ENCODE measurements at places on chromosomes 5 and 9. TPM values are rescaled to one million over a fixed set of nuclear protein-coding genes. Genes with fewer than 3 reads are reported as not detected.
A peak's percentile ranks its signal among the peaks of the same experiment; 100 is the strongest.

DNA sequence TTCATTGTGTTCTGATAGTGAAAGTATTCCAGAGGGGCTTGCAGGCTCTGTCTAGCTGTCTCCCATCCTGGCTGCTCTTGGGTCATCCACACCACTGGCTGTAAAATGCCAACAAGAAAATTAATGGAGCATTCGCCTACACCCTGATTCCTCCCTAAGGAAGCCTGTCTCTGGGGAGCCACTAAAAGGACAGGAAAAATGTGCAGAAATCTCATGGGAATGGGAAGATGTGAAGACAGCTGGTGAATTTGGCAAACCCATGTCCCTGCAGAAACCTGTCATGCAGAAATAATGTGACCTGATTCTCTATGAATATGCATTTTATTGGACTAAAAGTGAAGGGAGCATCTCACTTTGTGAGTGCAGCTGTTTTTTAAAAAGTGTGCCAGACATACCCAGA is 265.6 kb downstream of the TUSC1 start:
- DNase-seq = no peak

The FOXI1 gene
- total RNA-seq = not detected

The MELK gene
- 121 TPM for total RNA-seq

DNA sequence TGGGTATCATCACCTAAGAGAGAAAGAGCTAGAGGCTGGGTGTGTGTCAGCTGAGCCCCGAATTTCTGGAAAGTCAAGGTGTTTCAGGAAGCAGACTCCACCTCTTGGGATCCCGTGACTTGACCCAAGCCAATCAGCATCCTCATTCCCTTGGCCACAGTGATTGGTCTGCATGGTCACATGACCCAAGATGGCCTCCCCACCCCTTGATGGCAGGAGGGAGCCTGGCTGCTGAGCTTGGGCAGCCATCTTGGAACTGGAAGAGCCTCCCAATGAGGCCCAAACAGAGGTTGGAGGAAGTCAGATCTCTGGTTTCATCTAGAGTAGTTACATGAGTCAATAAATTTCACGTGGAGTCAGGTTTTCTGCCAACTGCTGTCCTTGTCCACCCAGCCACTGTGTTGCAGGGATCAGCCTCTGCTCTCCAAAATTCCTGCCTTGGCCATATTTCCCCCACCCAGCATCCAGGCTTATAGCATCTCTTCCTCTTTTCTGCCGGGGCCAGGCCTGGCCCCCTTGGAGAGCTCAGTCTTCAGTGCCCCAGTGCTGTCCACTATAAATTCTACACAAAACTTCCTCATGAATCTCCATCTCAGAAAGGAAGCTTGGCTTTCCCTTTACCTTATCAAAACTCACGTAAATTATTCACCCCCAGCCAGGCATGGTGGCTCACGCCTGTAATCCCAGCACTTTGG is 17.2 kb upstream of the SUSD3 start:
- DNase-seq = no peak

GRCh38 chr9:18489861-18490260 is 15.9 kb downstream of the ADAMTSL1 start:
- peak; percentile 78 for DNase-seq

The GLRA1 gene
- not detected for total RNA-seq

GRCh38 chr9:114757395-114757794 is 48.4 kb downstream of the TNFSF15 start:
- no peak for DNase-seq

- no peak for DNase-seq
These were observed 14.5 kb downstream of the C9orf43 start for GRCh38 chr9:113425072-113425471.

- DNase-seq = peak; percentile 71
These were observed 176.9 kb upstream of the WWC1 start for GRCh38 chr5:168114444-168115017.

GRCh38 chr5:33072296-33072695 is 361.2 kb downstream of the NPR3 start:
- no peak for DNase-seq

GRCh38 chr9:4792054-4792571 is 631 bp upstream of the RCL1 start:
- no peak for DNase-seq

The PRSS3 gene
- 7.1 TPM for total RNA-seq

DNA sequence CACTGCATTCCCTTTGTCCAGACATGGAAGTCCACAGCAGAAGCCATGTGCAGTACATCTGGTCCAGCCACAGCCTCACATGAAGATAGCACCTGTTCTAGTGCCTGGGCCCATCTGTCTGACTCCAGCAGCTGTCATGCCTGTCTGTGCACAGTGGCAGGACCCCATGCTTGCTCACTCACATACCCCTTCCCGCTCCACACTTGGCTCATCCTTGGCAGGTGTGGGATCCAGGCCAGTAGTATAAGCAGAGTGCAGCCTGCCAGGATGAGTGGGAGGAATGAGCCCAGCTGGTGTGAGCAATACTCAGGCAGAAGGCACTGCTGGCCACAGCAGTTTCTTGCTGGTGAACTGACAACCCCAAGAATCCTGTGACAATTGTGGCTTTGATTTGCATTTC is 168.0 kb downstream of the PRDM9 start:
- DNase-seq = no peak

DNA sequence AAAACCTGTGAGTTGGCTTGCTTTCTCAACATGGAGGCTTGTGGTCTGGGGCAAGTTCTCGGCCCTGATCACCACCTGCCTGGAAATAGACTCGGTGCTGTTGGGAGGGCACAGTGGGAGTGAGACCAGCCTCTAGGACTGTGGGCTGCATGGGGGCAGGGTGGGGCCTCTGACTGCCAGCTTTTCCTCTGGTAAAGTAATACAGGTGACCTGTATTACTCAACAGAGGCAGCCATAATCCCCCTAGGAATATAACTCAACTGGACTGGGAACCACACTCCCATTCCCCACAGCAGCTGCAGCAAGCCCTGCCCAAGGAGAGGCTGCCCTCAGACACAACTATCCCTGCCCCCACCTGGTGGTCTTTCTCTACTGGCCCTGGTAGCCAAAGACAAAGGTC is 72.8 kb downstream of the C9orf153 start:
- DNase-seq = no peak

GRCh38 chr5:138588013-138588788 is 13.0 kb upstream of the HSPA9 start:
- DNase-seq = no peak

GRCh38 chr9:113857875-113858274 is 18.2 kb upstream of the ZNF618 start:
- peak; percentile 9 for DNase-seq

GRCh38 chr9:104795857-104796256 is 31.9 kb downstream of the NIPSNAP3B start:
- no peak for DNase-seq
